ENCODE measurements at places on chromosomes 4 and X.

- H3K27ac ChIP-seq: no peak overlapping the region
- no peaks in the 10 kb centered on the region for H3K27me3 ChIP-seq
- no peaks in the 10 kb centered on the region for H3K36me3 ChIP-seq
- no peaks in the 10 kb centered on the region for H3K4me1 ChIP-seq
Observed at GRCh38 chrX:41259516-41259915, 74.4 kb upstream of the DDX3X start.

DNA sequence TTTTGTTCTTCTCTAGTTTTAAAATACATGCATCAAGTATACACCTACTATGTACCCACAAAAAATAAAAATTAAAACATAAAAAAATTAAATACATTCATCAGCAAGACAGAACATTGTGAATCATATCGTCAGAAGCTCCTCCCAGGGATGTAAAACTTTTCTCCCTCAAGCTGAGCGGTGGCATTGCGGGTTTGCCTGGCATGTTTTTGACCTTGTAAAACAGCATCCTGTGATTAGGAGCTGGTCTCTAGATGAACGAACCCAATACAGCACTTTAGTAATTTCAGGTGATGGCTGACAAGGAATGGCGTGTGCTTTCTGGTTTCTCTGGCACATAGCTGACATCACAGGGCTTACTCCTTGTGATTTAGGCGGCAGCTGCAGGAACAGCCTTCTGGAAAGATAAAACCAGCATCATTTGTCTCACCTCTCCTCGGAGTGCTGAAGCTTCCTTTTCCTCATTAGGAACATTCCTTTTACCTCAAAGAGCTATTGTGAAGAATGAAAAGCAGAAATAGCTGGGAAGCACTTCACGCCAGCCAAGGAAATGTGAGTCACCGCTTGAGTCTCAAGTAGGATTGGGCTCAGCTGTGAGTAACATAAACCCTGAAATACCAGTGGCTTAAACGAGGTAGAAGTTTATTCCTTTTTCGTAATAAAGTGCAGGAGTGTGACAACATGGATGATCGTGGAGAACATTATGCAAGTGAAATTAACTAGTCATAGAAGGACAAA is 44.3 kb downstream of the NYX start:
- H3K4me3 ChIP-seq: no peak overlapping the region
- H3K4me1 ChIP-seq: no peaks in the 10 kb centered on the region
- H3K27ac ChIP-seq: no peak overlapping the region
- H3K36me3 ChIP-seq: no peaks in the 10 kb centered on the region

- no peaks in the 10 kb centered on the region for H3K4me1 ChIP-seq
- H3K4me3 ChIP-seq: no peak overlapping the region
- no peak overlapping the region for H3K27ac ChIP-seq
- DNase-seq: no peak
- peaks cover 6% of the 10 kb centered on the region for H3K27me3 ChIP-seq
Observed at GRCh38 chr4:74999714-75000309, 66.9 kb downstream of the PARM1 start.

DNA sequence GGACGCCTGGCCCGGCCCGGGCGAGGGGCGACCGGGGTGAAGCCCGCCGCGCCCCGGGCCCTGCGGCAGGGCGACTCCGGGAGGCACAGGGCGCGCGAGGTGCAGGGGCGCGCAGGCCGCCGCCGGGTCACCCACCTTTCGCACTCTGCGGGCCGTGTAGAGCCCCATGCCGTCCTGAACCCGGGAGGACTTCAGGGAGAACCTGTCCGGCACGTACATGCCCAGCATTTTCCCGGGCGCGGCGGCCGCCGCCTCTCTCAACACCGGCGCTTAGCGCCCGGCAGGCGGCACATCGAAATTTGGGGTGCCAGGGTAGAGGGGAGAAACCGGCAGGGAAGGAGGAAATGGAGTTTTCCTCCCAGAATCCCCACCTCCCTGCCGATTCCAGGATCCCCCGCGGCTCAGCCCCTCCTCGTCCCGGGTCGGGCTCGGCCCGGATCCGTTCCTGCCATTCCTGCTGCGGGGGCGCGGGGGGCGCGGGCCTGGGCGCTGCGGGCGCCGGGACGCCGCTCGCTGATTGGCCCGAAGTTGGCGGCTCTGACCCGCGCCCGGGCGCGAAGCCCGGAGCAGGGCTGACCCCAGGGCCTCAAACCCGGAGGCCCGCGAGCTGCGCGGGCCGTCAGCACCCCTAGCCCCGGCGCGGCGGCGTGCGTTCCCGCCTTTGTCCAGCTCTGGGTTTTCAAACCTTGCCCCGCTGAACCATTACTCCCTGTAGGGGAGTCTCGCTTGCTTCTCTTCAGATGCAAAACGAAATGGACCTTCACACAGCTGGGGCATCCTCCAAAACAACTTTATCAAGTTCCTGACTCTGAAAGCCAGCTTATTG is at the start of gene PRDM5:
Gene PRDM5, minus strand, starts transcription at position 346 of the 826 bp plus-strand sequence. Its CDS starts 118 bp downstream, at position 228.
- H3K36me3 ChIP-seq: peaks cover 7% of the 10 kb centered on the region
- peak within 1 kb of the TSS; percentile 97 for H3K4me3 ChIP-seq
- peak within 1 kb of the TSS; percentile 47 for H3K27ac ChIP-seq
- no peak for DNase-seq
- peaks cover 48% of the 10 kb centered on the region for H3K27me3 ChIP-seq

DNA sequence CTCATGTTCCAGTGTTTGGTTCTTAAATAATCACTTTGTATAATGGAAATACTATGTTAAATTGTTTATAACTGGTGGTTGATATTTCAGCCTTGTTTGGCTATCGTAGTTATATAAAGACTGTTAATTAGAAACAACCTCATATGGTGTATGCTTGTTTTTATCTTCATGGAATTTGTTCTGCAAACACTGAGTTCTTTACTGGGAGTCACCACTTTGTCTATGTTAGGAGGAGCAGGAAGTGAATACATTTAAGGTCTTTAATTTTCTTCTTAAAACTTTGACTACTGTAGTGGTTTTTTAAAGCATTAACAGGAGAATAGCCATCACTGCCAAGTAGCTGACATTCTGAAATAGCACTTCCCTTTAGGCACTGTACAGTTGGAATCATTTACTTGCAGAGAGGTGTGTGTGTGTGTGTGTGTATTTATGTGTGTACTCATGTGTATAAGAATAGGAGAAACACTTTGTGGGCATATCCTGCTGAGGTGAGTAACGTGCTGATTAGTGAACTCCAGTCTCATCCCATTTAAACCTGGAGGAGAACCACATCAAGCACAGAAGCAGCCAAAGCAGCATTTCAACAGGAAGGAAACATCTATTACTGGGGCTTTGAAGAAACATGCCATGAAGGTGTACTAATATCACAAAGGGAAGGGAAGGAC is 37.8 kb downstream of the TET2 start:
- DNase-seq: no peak
- peak overlapping the region; percentile 44 for H3K27ac ChIP-seq
- H3K4me1 ChIP-seq: peaks cover 28% of the 10 kb centered on the region

DNA sequence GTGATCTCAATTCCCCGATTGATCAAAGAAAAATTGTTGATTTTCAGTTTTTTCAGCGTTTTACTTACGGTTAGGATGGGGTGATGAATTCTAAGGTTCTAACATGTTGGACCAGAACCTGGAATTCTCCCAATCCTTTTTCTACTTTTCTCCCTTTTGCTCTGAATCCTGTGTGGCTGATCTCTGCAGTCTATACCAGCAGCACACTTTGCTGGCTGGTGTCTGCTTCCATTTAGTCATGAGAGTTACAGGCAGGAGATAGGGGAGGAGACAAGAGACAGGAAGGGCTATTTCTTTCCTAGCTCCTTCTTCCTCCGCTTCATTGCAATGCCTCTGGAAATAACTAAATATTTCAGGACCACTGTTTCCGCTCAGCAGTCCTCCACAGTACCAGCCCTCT is 623.9 kb downstream of the CENPC start:
- H3K36me3 ChIP-seq: no peaks in the 10 kb centered on the region
- no peak overlapping the region for H3K27ac ChIP-seq
- H3K4me1 ChIP-seq: no peaks in the 10 kb centered on the region
- no peak for DNase-seq
- no peaks in the 10 kb centered on the region for H3K27me3 ChIP-seq

DNA sequence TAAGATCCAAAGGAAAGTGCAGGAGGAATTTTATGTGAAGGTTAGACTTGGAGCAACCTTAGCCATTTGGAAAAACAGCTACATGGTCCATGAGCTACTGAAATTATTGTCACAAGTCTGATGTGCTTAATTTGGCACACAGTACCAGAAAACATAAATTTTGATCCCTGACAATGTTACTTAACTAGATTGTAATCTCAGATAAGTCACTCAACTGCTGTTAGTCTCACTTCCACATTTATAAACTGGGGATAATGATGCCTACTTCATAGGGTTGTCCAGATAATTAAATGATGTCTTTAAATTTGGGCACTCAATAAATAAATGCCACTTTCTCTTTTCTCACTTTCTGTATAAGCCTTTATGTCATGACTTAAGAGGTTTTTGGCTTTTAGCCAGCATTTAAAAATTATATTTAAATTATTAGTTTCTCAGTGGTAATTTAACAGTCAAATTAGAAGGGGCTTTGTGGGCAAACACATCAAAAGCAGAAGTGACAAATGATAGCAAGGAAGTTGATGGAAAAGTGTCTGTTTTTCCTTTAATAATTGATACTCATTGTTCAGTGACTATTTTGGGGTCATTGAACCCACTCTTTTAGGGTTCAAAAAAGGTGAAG is 58.3 kb downstream of the PAQR3 start:
- H3K4me3 ChIP-seq: no peak overlapping the region
- DNase-seq: no peak
- no peak overlapping the region for H3K27ac ChIP-seq
- H3K27me3 ChIP-seq: no peaks in the 10 kb centered on the region
- H3K36me3 ChIP-seq: no peaks in the 10 kb centered on the region
- H3K4me1 ChIP-seq: no peaks in the 10 kb centered on the region

- DNase-seq: no peak
- no peak overlapping the region for H3K27ac ChIP-seq
- peaks cover 2% of the 10 kb centered on the region for H3K36me3 ChIP-seq
Observed at GRCh38 chr4:146308951-146309350, 94.6 kb downstream of the REELD1 start.

DNA sequence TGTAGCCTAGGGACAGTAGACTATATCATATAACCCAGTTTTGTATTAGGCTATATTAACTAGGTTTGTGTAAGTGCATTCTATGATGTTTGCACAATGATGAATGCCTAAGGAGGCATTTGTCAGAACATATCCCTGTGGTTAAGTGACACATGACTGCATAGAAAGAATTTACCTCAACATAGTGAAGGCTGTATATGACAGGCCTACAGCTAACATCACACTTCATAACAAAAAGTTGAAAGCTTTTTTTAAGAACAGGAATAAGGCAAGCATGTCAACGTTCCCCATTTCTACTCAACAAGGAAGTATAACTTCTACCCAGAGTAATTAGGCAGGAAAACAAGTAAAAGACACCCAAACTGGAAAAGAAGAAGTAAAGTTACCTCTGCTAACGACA is 165.9 kb upstream of the NDST4 start:
- H3K4me1 ChIP-seq: peaks cover 4% of the 10 kb centered on the region
- H3K27ac ChIP-seq: no peak overlapping the region

- no peak overlapping the region for H3K4me3 ChIP-seq
- H3K36me3 ChIP-seq: no peaks in the 10 kb centered on the region
- H3K4me1 ChIP-seq: no peaks in the 10 kb centered on the region
- DNase-seq: no peak
- no peaks in the 10 kb centered on the region for H3K27me3 ChIP-seq
- H3K27ac ChIP-seq: no peak overlapping the region
Observed at GRCh38 chrX:28189011-28189410, 207.8 kb upstream of the DCAF8L1 start.

- H3K4me1 ChIP-seq: peaks cover 9% of the 10 kb centered on the region
- no peak for DNase-seq
- peaks cover 2% of the 10 kb centered on the region for H3K36me3 ChIP-seq
- H3K27ac ChIP-seq: peak overlapping the region; percentile 92
- no peaks in the 10 kb centered on the region for H3K27me3 ChIP-seq
- H3K4me3 ChIP-seq: peak overlapping the region; percentile 28
Observed at GRCh38 chrX:18676050-18676449, 4.1 kb upstream of the RS1 start.

GRCh38 chr4:29853833-29854232 is 866.3 kb upstream of the PCDH7 start:
- no peak overlapping the region for H3K27ac ChIP-seq
- no peaks in the 10 kb centered on the region for H3K27me3 ChIP-seq
- no peaks in the 10 kb centered on the region for H3K36me3 ChIP-seq
- no peak overlapping the region for H3K4me3 ChIP-seq
- no peaks in the 10 kb centered on the region for H3K4me1 ChIP-seq

DNA sequence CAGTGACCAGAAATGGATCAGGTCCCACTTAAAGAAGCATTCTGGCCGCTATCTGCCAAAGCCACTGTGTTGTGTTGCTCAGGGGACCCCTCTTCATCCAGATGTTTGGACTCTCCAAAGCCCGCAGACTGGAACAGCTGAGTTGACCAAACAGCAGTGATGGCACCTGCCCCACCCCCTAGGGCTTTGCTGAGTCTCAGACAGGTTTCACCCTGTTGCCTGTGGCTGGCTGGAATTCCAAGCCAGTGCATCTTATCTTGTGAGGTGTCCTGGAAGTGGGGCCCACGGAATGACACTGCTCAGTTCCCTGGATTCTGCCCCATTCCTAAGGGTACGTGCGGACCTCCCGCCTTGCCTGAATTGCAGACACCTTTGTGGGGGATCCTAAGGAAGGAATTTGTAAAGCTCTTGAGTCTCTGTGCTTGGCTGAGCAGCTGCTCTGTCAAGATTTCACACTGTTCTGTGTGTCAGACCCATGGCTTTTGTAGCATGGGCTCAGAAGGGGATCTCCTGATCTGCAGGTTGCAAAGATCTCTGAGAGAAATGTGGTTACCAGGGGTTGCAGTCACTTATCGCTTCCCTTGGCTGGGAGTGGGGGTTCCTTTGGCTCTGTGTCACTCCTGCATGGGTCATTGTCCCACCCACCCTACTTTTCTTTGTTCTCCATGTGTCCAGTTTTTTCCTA is 1707.9 kb upstream of the PCDH10 start:
- no peak for DNase-seq
- no peaks in the 10 kb centered on the region for H3K36me3 ChIP-seq
- H3K27me3 ChIP-seq: no peaks in the 10 kb centered on the region
- H3K4me3 ChIP-seq: no peak overlapping the region
- H3K4me1 ChIP-seq: no peaks in the 10 kb centered on the region
- H3K27ac ChIP-seq: no peak overlapping the region

DNA sequence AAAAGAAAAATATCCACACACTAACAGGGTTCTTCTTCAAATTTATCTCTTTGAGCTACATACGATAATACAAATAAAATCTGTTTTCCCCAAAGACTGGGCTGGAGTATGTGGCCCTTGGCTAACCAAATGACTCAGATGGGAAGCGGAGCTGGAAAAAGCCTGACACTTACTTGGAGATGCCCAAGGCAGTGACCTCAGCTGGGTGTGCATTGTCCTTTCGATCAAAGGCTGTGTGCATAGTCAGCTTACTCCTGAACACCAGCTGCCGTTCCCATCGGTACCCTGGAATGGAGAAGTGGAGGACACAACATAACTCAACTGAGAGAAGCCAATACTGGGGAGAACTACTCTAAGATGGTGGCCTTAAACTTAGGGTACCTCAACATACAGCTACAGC is 95.1 kb downstream of the CDS1 start:
- DNase-seq: no peak
- H3K4me3 ChIP-seq: no peak overlapping the region
- H3K27me3 ChIP-seq: peaks cover 10% of the 10 kb centered on the region
- no peaks in the 10 kb centered on the region for H3K36me3 ChIP-seq

All from T-helper 17 cell (primary cell).